NCI-H2171 treated with DMSO at 0.1 percent for 48 hours (cell line): ENCODE measurements at places on chromosomes 5 and 9.

DNA sequence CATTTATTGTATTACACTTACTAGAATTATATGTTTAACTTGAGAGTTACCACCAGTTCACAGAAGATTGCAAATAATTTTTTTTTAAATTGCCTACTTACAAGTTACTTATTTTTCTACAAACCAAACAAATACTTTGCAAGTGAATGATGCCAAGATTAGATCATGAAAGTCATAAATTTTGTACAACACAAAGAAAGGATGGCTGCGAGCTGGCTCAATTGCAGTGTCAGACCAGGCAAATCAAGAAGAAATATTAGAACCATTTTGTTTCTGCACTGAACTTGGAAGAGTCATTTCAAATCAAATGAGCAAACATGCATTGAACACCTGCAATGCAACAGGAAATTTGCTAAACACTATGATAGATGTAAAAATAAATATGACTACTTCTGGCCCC lies 97.3 kb downstream of the PLCXD3 start:
- no peak for DNase-seq

GRCh38 chr9:20630241-20630943 lies 8.1 kb upstream of the MLLT3 start:
- no peak for DNase-seq

- DNase-seq, result peak; percentile 84
Observed at GRCh38 chr5:37804401-37804800, 35.4 kb downstream of the GDNF start.

- DNase-seq, result no peak
Observed at GRCh38 chr9:105957830-105958229, 263.5 kb downstream of the TMEM38B start.

GRCh38 chr9:87447547-87448432 lies 49.9 kb upstream of the DAPK1 start:
- DNase-seq, result no peak

DNA sequence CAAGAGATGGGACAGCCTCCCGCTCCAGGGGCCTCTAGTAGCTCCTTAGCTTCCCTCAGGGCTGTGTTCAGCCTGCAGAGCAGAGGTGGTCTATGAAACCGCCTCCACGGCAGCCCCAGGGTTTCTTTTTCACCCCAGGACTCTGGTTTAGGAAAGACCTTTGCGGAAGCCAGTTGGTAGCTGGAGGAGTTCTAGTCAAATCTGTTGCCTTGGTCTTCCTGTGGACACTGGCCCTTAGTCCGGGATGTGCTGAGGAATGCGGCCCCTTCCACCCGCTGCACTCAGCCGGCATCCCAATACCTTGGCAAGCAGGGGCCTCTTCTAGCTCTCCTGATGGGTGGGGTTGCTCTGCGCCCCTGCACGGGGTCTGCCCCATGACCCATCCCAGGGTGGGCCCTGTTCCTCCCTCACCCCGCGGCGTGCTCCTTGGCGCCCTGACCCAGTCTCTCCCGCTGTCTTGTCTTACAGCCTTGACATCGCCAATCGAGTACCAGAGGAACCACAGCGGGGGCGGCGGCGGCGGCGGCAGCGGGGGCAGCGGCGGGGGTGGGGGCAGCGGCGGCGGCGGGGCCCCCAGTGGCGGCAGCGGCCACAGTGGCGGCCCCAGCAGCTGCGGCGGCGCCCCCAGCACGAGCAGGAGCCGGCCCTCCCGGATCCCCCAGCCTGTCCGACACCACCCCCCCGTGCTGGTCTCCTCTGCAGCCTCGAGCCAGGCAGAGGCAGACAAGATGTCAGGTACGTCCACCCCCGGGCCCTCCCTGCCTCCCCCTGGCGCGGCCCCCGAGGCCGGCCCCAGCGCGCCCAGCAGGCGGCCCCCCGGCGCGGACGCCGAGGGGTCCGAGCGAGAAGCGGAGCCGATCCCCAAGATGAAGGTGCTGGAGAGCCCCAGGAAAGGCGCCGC lies 94.3 kb upstream of the OTULINL start:
- DNase-seq, result no peak

DNA sequence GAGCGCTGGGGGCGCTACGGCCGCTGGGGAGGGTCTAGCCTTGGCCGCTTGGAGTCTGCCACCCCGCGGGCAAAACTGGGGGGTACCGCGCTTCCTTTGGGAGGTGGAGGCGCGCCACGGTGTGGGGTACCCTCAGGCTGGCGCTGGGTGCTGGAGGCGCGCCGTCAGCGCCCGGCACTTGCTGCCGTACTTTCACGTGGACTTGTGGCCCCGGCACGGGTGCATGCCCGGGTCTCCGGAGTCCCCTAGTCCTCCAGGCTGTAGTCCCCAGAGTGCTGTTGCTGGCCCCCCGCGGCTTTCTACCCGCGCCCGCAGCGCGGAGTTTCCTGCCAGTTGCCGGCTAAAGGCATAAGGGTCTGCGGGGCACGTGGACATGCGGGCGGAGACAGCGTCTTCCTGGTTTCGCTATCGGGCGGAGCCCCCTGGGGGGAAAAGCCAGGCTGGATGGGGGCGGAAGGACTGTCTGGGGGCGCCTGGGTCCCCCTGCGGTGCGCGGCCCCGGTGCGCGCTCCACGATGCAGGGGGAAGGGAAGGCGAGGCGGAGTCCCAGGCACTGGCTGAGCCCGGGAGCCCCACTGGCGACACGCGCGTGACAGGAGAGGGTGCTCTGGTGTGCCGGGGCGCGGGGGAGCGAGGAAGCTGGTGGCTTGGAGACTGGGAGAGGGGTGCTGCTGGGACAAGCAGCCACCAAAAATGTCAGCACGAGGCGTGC lies 666 bp downstream of the PPARGC1B start:
- peak; percentile 5 for DNase-seq

- DNase-seq, result no peak
Observed at GRCh38 chr9:34651876-34652601, at the start of gene IL11RA. Gene IL11RA (plus strand): TSS chr9:34652185. CDS start chr9:34655218, 3,033 bp downstream.

- peak; percentile 93 for DNase-seq
Observed at GRCh38 chr5:4553978-4554377, 586.2 kb upstream of the ADAMTS16 start.

- no peak for DNase-seq
Observed at GRCh38 chr5:178476531-178476930, 113.7 kb downstream of the COL23A1 start.

GRCh38 chr5:24401773-24402172 lies 243.0 kb downstream of the CDH10 start:
- no peak for DNase-seq

DNA sequence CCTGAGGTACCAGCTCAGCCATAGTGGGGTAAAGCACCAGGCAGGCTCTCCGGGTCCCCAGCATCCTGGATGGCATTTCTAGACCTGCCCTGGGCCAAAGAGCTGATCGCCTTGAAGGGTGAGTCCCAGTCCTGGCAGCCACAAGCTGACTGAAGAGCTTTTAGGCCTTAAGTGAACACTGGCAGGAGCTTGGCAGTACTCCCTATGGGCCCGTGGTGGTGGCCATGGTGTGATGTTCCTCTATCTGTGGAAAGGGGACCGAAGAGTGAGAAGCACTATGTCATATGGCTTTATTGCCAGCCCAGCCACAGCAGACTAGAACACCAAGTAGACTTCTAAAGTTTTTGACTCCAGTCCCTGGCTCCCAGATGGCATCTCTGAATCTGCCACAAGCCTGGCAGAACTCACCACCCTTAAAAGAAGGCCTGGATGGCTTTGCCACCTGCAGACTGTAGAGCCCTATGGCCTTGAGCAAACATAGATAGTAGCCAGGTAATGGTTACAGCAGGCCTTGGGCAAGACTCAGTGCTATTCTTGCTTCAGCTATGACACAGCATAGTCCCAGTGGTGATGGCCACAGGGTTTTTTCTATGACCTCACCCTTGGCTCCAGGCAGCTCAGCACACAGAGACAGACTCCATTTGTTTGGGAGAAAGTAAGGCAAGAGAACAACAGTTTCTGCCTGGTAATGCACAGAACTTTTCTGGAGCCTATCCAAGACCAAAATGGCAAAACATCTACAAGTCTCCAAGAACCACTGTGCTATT lies 801.5 kb upstream of the DMAC1 start:
- no peak for DNase-seq

DNA sequence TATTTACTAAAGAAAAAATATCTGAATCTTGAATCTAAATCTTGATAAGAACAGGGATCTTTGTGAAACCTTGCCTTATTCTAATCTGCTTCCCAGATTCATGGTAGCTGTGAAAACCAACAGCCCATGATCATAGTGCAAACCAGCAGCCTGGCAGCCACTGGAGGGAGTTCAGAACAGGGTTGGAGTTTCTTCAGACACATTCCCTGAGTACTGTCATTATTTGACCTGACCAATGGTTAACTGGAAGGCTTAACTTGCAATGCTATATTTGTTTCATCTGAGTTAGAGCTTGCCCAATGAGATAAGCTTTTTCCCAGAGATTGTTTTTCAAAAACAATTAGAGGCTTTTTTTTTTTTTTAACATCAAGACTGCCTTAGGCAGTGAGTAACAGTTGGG lies 47.8 kb downstream of the LOX start:
- no peak for DNase-seq

- peak; percentile 74 for DNase-seq
Observed at GRCh38 chr9:2675834-2676233, 41.5 kb upstream of the KCNV2 start.

- DNase-seq, result no peak
Observed at GRCh38 chr5:170297589-170298462, at the start of gene LCP2. Gene LCP2 (minus strand): TSS chr5:170297777. CDS start chr5:170297611, 166 bp downstream.

DNA sequence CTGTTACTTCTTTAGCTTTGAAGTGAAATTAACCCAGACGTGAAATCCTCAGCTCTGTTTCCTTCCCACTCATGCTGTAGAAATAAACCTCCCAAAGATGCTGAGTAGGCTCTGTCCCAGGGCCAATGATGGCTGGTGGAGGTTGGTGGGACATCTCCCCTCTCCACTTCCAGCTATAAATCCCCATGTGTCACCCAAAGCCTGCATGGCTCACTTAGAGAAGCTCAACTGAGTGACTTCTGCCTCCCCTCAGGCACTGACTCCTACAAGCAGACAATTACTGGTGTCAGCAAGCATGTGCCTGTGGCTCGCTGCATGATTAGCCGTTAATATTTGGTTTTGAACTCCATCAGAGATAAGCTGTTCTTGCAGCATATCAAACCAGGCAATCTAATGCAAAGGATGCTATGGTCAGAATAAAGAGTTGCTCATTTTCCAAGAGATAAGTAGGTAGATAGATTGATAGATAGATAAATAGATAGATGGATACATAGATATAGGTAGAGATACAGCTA lies 569.5 kb upstream of the WWC1 start:
- DNase-seq, result no peak

DNA sequence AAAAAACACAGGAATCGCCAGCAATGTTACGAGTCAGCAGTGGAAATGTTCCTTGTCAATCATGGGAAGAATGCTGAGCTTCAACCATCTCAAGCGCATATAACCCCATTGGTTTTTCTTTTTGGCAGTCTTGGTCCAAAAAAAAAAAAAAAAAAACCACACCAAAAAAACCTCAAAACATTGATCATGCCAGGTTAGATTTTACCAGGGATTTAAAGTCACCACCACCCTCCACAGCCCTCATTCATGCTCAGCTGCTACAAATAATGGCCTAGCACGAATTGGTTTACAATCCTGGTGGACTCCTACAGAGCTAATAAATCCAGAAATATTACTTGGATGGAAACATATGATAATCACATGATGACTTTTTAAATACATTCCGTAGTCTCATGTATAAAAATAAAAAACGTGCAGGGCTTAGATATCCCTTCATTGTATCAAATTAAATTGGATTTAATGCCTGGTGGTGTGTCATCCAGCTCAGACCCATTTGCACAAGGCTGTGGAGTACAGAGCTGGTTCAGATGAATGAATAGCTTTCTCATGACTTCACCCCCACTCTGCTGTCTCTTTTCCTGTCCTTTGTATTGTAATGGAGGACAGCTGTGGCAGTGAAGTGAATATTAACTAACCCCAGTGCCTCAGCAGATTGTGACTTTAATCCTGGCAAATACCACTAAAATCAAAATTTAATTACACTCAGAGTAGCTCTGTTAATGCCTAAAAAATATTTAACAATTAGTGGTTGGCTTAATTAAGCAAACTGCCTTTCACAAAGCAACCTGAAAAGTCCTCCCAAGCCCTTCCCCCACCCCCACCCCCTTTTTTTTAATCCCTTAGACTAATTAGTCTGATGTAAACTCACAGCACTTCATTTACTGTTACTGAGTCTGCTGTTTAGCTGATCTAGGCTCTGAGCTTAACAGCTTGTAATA lies 626.5 kb upstream of the ZNF608 start:
- no peak for DNase-seq

GRCh38 chr9:75871624-75872023 lies 18.8 kb upstream of the PCSK5 start:
- no peak for DNase-seq

DNA sequence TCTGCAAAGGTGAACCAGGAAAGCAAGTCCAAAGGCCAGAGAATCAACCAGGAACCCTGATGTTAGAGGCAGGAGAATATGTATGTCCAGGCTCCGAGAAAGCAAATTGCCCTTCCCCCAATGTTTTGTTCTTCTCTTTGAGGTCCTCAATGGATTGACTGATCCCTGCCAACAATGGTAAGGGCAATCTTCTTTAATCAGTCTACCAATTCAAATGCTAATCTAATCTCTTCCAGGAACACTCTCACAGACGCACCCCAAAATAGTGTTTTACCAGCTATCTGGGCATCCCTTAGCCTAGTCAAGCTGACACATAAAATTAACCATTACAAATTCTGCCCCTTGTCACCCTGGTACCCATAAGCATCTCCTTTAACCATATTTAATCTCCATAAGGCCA lies 398.0 kb downstream of the RAB3C start:
- DNase-seq, result no peak

DNA sequence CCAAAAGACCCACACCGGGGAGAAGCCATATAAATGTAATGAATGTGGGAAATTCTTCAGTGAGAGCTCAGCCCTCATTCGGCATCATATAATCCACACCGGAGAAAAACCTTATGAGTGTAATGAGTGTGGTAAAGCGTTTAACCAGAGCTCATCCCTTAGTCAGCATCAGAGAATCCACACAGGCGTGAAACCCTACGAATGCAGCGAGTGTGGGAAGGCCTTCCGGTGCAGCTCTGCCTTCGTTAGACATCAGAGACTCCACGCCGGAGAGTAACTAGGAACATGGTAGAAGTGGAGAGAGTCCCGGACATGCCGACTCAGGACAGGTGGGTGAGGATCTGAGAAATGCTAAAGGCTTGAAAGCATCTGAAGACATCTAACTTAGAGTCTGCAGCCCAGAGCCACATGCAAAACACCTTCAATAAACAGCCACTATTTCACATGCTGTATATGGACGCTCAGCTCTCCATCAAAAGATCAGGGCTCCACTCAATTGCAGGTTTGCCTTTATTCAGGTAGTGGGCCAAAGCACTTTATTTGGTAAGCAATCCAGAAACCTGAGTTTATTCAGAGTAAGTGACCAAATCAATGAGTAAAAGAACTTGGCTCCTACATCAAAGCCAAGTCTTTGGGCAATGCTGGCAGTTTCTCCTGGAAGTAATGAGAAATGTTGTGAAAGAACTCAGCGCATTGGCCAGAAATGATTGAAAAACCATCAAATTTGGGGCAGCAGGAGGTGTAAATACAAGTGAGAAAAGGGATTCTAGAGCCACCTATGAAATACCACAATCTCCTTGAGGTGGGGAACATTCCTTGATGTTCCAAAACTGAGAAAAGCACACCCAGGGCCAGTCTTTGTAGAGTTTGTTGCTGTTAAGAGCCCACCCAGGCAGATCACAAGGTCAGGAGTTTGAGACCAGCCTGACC lies 6.0 kb downstream of the RPL12 start:
- DNase-seq, result peak; percentile 52
